ENCODE measurements at places on chromosomes 13 and 19. TPM values are rescaled to one million over a fixed set of nuclear protein-coding genes. Genes with fewer than 3 reads are reported as not detected.
A peak's percentile ranks its signal among the peaks of the same experiment; 100 is the strongest.

- H3K4me3 ChIP-seq, result no peak overlapping the region
- peaks cover 21% of the 10 kb centered on the region for H3K4me1 ChIP-seq
- no peak overlapping the region for H3K27ac ChIP-seq
- no peak for DNase-seq
- H3K27me3 ChIP-seq, result no peaks in the 10 kb centered on the region
Measured at GRCh38 chr13:31849206-31849605, 109.9 kb downstream of the RXFP2 start.

GRCh38 chr13:25973085-25973484, 78.7 kb downstream of the SHISA2 start:
- no peak overlapping the region for H3K4me3 ChIP-seq
- no peak overlapping the region for H3K27ac ChIP-seq
- no peaks in the 10 kb centered on the region for H3K4me1 ChIP-seq
- H3K36me3 ChIP-seq, result no peaks in the 10 kb centered on the region
- DNase-seq, result no peak
- peaks cover 6% of the 10 kb centered on the region for H3K27me3 ChIP-seq

- H3K27ac ChIP-seq, result no peak overlapping the region
- H3K4me3 ChIP-seq, result no peak overlapping the region
- DNase-seq, result no peak
- H3K4me1 ChIP-seq, result no peaks in the 10 kb centered on the region
Measured at GRCh38 chr19:36090910-36091695, 19.8 kb upstream of the OVOL3 start.

MBD3L3 gene
- total RNA-seq, result not detected

- H3K36me3 ChIP-seq, result no peaks in the 10 kb centered on the region
- no peak for DNase-seq
- H3K4me3 ChIP-seq, result peak overlapping the region; percentile 39
- peaks cover 73% of the 10 kb centered on the region for H3K27me3 ChIP-seq
Measured at GRCh38 chr19:39515551-39516191, 732 bp downstream of the SELENOV start.

DNA sequence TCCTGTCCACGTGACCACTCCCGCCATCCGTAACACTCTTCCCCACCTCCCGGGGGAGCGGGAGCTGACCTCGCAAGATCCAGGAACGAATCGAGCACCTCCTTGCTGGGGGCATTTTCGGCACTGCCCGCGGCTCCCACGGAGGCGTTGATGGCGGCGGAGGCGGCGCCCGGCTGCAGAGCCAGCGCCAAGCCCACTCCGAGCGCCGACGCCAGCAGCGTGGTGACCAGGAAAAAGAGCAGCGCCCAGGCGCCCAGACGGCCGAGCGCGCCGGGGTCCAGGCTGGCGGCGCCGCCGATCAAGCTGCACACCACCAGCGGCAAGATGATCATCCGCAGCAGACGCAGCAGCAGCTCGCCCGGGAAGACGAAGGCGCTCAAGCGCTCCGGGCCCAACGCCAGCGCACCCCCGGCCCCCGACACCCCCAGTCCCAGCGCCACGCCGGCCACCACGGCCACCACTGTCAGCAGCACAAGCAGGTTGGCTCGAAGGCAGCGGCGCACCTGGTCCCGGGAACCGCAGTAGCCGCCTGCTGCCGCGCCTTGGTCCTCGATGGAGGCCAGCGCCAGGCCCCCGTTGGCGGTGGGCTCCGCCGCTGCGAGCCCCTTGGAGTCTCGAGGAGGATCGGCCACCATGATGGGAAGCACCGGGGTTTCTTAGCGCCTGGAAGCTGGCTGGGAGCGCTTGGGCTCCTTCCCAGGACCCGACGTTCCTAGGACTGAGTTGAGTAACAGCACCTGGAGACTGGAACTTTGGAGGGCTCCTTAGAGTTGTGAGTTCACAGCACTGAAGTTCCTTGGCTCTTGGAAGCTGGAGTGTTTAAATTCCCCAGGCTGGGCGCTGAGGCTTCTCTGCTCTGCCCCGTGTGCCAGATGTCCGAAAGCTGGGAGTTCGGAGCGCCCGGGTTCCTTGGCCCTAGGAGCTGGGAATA, 798 bp downstream of the SLC1A5 start:
- peak overlapping the region; percentile 86 for H3K4me3 ChIP-seq
- DNase-seq, result peak; percentile 74
- H3K27me3 ChIP-seq, result no peaks in the 10 kb centered on the region
- peak overlapping the region; percentile 90 for H3K27ac ChIP-seq

DNA sequence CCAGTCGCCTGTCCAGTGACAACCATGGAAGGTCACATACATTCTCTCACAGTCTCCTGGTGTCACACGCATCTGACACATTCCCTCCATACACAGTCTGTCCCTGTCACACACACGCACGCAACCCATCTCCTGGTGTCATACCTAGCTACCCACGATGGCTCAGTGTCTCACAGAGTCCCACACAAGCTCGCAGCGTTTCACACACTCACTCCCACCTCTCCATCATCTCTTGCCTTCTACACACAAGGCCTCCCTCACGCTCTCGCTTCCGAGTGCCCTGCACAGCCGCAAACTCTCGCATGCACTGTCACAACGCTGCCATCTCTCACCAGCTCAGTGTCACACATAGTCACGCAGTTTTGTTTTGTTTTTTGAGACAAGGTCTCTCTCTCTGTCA, 1.2 kb upstream of the GNG8 start:
- H3K4me3 ChIP-seq, result no peak overlapping the region
- no peaks in the 10 kb centered on the region for H3K36me3 ChIP-seq
- peaks cover 37% of the 10 kb centered on the region for H3K27me3 ChIP-seq
- no peak overlapping the region for H3K27ac ChIP-seq
- peaks cover 31% of the 10 kb centered on the region for H3K4me1 ChIP-seq
- no peak for DNase-seq

DNA sequence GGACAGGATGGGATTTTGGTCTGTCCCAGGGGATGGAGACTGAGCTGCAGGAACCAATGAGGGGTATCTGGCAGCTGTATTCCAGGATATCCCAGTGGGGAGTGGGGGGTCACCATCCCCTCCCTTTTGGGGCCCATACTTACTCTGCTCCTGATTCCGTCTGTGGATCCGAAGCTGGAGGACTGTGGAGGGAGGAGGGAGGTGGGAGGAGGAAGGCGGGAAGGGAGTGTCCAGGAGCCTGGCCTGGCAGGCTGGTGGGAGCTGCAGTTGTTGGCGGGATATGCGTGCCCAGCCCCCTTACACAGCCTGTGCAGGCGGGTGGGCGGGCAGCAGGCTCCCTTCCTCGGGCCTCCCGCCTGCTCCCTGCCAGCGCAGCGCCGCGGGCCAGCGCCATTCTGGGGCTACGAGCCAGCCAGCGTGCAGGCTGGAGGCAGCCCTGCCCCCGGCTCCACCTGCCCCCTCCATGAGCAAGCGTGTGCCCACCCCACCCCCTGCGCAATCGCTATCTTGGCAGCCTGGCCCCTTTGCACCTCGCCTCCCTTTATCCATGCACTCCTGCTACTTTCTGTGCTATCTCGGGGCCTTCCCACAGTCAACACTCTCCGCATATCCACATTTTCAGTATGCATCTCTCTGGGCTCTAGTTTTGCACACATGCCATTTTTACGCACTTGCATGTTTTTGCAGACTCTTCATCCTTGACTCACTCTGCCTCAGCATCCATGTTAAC, 2.8 kb downstream of the MAMSTR start:
- H3K27me3 ChIP-seq, result no peaks in the 10 kb centered on the region
- DNase-seq, result peak; percentile 52
- H3K4me3 ChIP-seq, result peak overlapping the region; percentile 38
- peak overlapping the region; percentile 43 for H3K27ac ChIP-seq
- peaks cover 3% of the 10 kb centered on the region for H3K36me3 ChIP-seq

DNA sequence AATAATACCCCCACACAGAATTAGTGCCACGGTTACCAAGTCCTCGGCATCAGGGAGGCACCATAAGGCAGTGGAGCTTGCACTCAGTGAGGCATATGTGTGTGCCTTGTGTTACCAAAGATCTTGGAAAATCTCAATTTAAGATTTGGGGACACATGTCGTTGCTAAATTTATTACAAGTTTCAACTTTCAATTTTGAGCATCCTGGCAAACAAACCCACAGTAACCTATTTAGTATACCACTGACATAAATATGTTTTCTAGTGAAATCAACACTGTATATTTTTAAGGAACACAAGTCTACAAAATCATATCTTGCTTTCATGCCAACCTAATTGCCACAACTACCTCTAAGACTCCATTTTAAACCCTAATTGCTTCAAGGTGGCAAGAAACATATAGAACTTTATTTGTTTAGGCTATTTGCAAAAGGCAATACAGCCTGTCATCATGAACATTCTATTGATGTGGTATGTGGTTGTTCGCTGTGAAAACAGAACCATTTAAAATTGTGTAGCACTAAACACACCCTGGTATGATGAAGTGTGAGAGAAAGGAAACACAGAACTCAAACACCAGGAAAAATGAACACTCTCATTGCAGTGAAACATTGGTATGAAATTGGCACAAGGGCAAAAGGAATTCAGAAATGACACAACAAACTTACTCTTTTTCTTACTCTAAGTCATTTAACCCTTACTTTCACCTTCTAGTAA, 531.1 kb downstream of the IRS2 start:
- DNase-seq, result no peak
- H3K36me3 ChIP-seq, result no peaks in the 10 kb centered on the region
- no peak overlapping the region for H3K27ac ChIP-seq
- H3K27me3 ChIP-seq, result no peaks in the 10 kb centered on the region
- H3K4me3 ChIP-seq, result no peak overlapping the region

LSR gene
- total RNA-seq, result 74.1 TPM

GRCh38 chr13:113645329-113645728, 12.7 kb downstream of the ATP4B start:
- peaks cover 14% of the 10 kb centered on the region for H3K36me3 ChIP-seq
- no peaks in the 10 kb centered on the region for H3K27me3 ChIP-seq
- H3K4me1 ChIP-seq, result peaks cover 21% of the 10 kb centered on the region
- H3K27ac ChIP-seq, result no peak overlapping the region
- no peak overlapping the region for H3K4me3 ChIP-seq

- H3K4me3 ChIP-seq, result no peak overlapping the region
- no peak overlapping the region for H3K27ac ChIP-seq
- DNase-seq, result no peak
- H3K27me3 ChIP-seq, result no peaks in the 10 kb centered on the region
- no peaks in the 10 kb centered on the region for H3K4me1 ChIP-seq
Measured at GRCh38 chr13:85538957-85539356, 260.3 kb downstream of the SLITRK6 start.

- no peak for DNase-seq
- no peak overlapping the region for H3K4me3 ChIP-seq
- H3K4me1 ChIP-seq, result no peaks in the 10 kb centered on the region
- H3K36me3 ChIP-seq, result no peaks in the 10 kb centered on the region
- H3K27me3 ChIP-seq, result no peaks in the 10 kb centered on the region
Measured at GRCh38 chr13:105448811-105449210, 1086.7 kb downstream of the EFNB2 start.

DNA sequence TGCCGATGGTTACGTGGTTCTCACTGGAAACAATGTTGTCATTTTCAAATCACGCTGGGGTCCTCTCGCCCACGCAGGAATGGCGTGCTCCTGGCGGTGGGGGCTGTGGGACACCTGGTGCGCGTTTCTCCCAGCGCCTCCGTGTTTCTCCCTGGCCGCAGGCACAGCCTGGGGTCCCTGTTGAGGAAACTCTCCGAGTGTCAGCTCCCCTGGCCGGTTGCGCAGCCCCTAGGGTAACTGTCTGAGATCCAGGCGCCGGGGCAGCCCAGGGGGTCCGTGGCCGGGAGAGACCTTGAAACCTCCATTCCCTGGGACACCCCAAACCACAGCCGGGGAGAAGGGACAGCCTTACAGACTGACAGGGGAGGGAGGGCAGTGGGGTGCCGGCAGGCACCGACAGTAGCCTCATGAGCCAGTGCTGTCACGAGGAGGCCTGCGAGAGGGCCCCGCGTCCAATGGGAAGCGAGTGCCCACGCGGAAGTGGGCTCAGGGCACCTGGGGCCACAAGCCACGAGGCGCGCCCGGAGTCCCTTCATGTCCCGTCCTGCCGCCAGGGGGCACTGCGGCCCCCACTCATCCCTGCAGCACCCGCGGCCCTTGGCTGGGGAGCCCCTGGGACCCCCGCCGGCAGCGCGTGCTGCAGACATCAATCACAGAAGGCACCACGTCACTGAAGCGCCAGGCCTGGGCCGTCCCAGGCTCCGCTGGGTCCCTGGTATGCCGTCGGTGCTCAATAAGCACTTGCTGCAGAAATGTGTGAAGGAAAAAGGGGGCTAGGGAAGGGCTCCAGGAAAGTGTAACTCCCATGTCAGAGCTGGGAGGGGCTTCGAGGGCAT, 9.5 kb downstream of the ADAMTSL5 start:
- peak; percentile 73 for DNase-seq
- peaks cover 23% of the 10 kb centered on the region for H3K27me3 ChIP-seq
- peak overlapping the region; percentile 21 for H3K4me3 ChIP-seq
- no peak overlapping the region for H3K27ac ChIP-seq

CACNG6 gene
- 2.2 TPM for total RNA-seq

GRCh38 chr19:39890755-39891551, 43.5 kb downstream of the FCGBP start:
- no peak overlapping the region for H3K4me3 ChIP-seq
- no peaks in the 10 kb centered on the region for H3K4me1 ChIP-seq
- H3K36me3 ChIP-seq, result no peaks in the 10 kb centered on the region
- no peak for DNase-seq
- no peak overlapping the region for H3K27ac ChIP-seq

DNA sequence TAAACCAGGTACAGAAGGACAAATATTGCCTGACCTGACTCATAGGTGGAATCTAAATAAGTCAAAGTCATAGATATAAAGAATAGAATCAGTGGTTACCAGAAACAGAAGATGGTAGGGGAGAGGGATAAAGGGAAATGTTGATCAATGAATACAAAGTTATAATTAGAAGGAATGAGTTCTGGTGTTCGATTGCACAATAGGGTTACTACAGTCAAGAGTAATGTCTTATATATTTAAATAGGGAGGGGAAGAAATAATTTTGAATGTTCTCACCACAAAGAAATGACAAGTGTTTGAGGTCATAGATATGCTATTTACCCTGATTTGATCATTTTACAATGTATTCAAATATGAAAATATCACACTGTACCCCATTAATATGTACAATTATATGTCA, 1541.2 kb downstream of the SLITRK1 start:
- H3K36me3 ChIP-seq, result no peaks in the 10 kb centered on the region
- DNase-seq, result no peak
- H3K27ac ChIP-seq, result no peak overlapping the region

- DNase-seq, result no peak
- H3K27ac ChIP-seq, result no peak overlapping the region
- H3K4me1 ChIP-seq, result peaks cover 32% of the 10 kb centered on the region
- H3K36me3 ChIP-seq, result no peaks in the 10 kb centered on the region
- H3K27me3 ChIP-seq, result peaks cover 13% of the 10 kb centered on the region
- no peak overlapping the region for H3K4me3 ChIP-seq
Measured at GRCh38 chr19:674282-675151, 1.7 kb upstream of the FSTL3 start.

C19orf25 gene
- 28.5 TPM for total RNA-seq

ZNF177 gene
- 2.2 TPM for total RNA-seq

GRCh38 chr19:11164879-11165406, 9.4 kb upstream of the SPC24 start:
- peaks cover 35% of the 10 kb centered on the region for H3K4me1 ChIP-seq
- peaks cover 48% of the 10 kb centered on the region for H3K36me3 ChIP-seq
- peak; percentile 56 for DNase-seq
- H3K4me3 ChIP-seq, result no peak overlapping the region
- peak overlapping the region; percentile 44 for H3K27ac ChIP-seq
- no peaks in the 10 kb centered on the region for H3K27me3 ChIP-seq

ZNF235 gene
- 6.5 TPM for total RNA-seq

ERICH6B gene
- not detected for total RNA-seq

GRCh38 chr13:106033659-106034058, 501.8 kb downstream of the EFNB2 start:
- no peak overlapping the region for H3K27ac ChIP-seq
- no peaks in the 10 kb centered on the region for H3K4me1 ChIP-seq

APOE gene
- 447 TPM for total RNA-seq

All from lower lobe of right lung (tissue), 2 donors.